AG10803 (cell line): ENCODE measurements at places on chromosomes 3 and 15.

GRCh38 chr3:44571024-44571423, 13.7 kb upstream of the ZNF660 start:
- DNase-seq: no peak

DNA sequence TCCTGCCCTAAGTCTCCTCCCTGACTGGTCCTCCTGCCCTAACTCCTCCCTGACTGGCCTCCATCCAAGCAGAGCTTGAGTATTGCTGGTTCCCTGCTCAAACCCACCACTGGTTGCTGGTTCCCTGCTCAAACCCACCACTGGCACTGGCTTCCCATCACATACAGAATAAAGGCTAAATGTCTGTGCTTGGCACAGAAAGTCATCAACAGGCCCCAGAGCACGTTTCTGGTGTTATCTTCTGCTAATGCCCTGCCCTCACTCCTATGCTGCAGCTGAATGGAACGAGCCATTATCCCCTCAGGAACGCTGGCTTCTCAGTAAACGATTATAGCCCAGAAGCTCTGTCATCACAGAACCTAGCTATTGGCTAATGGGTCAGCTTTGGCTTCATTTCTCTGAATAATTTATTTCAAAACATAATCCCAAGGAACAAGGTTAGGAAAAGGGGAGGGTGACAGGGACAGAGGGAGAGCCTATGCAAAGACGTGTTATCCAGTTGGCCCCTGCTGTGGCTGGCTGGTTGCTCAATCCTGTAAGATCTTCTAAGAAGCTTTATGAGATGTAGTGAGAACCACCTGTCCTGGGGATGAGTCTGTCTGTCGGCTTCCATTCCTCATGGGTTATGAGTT, 6.3 kb upstream of the MUC20 start:
- peak; percentile 39 for DNase-seq

- DNase-seq: no peak
Observed at GRCh38 chr3:125200731-125201139, 11.8 kb downstream of the SLC12A8 start.

DNA sequence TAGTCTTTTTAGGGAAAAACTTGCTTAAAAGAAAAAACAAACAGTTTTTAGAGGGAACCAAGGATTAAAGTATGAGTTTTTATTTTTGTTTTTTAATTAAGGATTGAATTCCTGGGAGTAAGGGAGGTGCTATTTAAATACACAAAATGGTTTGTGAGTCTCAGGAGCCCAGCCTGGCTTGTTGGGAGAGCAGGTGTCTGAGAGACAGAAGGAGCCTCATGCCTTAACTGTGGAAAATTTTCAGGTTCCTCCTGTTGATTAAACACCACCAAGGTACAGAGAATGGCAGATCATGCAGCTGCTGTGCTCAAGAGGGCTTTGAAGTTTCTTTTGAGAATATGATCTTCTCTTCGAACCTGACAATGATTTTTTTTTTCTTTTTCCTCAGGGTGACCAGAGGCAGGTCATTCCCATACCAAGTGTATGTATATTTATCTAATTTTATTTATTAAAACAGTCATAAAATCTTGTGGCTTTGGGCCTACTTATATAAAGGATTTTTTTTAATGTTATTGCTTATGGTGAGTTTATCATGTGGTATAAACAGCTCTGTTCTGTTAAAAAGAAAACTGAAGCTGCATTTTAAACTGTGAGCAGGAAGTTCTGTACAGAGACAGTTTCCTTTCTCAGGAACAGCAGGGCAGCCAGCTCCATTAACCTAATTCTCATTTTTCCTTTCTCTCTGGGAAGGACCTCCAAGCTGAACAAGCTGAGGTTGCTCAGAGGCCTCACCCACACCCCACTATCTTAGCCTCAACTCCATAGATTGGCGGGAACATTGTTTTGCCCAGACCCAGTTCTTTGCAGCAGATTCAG, 33.7 kb upstream of the VILL start:
- no peak for DNase-seq

- peak; percentile 28 for DNase-seq
Observed at GRCh38 chr3:34260271-34261000, 462.0 kb downstream of the PDCD6IP start.

DNA sequence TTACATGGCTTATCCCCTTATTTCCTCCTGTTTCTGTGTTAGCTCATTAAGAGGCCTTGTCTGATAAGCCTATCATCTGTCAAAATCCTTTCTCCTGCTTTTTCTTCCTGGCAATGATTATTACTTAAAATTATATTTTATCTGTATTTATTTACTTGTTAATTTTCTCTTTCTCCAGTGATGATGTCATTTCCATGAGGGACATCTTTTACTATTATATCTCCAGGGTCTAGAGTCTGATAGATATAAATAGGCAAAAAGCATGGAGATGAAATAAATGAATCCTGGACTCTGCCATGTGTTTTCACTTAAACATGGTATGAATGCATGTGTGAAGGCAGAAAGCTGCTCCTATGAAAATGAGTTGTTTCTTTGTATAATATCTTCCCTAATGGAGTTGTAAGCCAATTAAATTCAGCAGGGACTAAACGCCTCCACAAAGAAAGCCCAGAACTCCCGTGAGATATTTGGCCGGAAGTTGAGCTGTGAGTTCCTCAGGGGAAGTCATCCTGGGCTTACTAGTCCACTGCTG, 375.2 kb downstream of the TUSC7 start:
- peak; percentile 5 for DNase-seq

GRCh38 chr3:57910990-57911389, 97.2 kb upstream of the FLNB start:
- DNase-seq: no peak
